ENCODE measurements at places on chromosomes 16 and 17. TPM values are rescaled to one million over a fixed set of nuclear protein-coding genes. Genes with fewer than 3 reads are reported as not detected.

KRTAP4-9 gene
- not detected for total RNA-seq

- no peak for DNase-seq
Measured at GRCh38 chr16:56961851-56962281, at the start of gene CETP. TSS of gene CETP (plus strand) at chr16:56961950. CDS start at chr16:56961980, 30 bp downstream.

GRCh38 chr17:49975531-49975930 lies 6.5 kb downstream of the DLX4 start:
- no peak for DNase-seq

PLCG2 gene
- total RNA-seq = 30.9 TPM

NQO1 gene
- 115 TPM for total RNA-seq

DNA sequence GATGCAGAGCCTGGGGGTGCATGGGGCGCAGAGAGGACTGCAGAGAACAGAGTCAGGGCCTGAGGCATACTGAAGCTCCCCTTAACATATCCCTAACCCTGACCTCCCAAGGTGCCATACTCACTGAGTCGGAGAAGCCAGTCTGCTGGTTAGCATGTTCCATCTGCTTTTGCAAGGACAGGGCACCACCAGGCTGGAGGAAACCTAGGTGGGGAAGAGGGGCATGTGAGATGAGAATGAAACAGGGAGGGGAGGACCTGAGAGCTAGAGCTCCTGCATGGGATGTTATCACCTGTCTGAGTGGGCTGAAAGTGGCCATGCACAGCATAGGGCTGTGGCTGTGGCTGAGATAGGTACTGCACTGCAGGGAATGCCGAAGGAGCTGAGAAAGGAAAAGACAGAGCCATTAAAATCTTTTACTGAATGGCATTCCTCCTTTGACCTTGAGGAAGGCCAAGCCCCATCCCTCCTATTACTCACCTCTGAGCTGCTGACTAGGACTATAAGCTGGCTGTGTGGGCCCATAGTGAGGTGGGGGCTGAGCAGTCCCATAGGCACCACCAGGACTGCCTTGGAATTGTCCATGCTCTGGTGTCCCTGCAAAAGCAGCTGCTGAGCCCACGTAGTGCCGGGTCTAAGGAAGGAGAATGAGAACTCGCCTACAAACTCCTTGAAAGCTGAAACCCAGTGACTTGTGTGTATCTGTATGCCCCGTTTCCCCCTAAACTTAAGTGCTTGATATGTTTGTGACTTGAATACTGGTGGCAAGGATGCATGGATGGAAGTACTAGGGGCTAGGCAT lies 1.9 kb downstream of the GPS2 start:
- no peak for DNase-seq

Measured in thoracic aorta (tissue), 2 donors.